ENCODE measurements at places on chromosomes 12 and 14.

DNA sequence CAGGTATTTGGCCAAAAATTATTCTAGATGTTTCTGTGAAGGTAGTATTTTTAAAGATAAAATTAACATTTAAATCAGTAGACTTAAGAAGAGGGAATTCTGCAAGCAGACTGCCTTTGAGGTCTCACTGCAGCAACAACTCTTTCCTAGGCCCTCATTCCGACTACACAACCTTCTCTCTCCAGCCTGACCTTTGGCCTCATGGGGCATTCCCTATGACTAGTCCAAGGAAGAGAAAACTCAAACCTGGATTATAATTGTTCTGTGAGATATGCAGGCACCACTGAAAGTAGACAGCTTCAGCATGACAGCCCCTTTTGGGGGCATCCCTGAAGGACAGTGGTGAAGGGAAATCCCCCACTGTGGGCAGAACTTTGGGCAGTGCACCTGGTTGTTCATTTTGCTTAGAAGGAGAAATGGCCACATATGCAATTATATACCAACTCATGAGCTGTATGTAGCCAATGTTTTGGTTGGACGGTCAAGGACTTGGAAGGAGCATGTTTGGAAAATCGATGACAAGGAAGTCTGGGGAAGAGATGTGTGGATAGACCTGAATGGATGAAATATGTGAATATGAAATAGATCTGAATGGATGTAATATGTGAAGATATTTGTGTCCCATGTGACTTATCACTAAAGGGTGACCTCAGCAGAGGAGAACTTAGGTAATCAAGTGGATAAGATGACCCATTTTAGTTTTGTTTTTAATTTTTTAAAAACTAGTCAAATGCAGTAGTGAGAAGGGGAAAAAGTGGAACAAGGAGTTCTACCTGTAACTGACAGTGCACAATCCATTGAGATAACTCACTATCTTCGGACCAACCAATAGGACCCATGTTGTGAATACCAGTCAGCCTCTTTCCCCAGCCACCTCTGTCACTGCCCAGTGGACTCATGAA lies 233.3 kb upstream of the FOXN3 start:
- no peak for DNase-seq

- no peak for DNase-seq
These were observed 46.0 kb upstream of the EVL start for GRCh38 chr14:100019156-100019744.

- DNase-seq: no peak
These were observed 53.0 kb downstream of the ETNK1 start for GRCh38 chr12:22677781-22678574.

DNA sequence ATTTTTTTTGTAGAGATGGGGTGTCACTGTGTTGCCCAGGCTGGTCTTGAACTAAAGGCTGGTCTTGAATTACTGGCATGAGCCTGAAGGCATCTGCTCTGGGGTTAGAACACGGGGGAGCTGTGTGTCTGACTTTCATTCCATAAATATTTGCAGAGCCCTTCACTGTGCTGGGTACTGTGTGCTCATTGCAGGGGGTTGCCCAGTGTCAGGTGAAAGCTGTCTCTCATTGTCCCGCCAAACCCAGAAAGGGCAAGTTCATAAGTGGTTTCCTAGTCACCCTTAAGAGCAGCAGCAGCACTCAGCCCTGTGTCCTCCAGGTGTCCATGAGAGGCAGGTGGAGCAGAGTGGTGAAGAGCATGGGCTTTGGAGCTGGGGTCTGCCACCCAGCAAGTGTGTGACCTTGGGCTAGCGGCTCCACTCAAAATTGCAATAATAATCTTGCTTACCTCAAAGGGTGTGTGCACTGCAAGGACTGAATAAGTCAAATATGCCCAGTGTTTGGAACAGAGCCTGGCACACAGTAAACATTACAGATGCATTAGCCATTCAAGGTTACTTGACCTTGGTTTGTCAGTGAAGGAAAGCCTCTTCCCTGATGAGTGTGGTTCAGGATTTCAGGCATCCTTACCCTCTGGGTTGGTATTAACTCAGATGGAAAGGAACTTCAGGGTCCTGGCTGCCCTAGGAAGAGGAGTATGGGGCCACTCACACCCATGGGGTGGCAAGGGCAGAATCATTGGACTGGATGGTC lies 4.4 kb upstream of the SMIM41 start:
- DNase-seq: no peak

DNA sequence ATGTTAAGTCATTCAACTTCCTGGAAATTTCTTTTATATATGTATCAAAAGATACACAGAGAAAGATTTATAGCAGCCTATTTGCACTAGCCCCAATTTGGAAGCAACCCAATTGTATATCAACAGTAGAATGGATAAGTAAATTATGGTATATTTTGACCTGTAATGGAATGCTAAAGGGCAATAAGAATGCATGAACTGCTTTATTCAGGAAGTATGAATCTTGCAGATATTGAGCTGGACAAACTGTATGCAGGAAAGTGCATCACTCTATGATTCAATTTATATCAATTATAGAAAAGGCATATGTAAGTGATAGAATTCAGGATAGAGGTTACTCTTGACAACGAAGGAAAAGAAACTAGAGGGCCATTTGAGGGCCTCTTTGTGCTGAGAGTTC lies 913.1 kb upstream of the FBXO33 start:
- DNase-seq: no peak

DNA sequence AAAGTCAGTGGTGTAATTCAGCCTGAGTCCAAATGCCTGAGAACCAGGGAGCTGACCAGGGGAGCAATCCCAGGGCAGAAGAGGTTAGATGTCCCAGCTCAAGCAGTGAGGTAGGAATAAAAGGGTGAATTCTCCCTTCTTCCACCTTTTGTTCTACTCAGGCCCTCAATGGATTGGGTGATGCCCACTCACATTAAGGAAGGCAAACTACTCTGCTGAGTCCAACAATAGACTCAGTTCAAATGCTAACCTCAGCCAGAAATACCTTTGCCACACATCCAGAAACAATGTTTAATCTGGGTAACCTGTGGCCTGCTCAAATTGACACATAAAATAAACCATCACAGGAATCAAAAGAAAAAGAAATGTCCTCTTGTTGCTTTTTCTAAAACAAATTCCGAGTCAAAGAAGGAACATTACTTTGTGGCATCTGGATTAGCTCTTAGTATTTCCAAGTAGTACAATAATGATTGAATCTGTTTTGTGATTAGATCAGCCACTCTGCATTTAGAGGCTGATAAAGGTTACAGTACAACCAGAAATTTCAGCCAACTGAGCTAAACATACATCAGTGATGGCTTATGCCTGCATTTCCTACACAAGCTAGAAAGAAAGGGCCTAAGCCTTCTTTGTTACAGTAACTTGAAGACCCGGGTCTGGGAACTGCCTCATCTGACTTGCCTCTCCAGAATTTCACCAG lies 43.6 kb upstream of the TRIM9 start:
- DNase-seq: no peak

- DNase-seq: peak; percentile 31
These were observed 106.6 kb downstream of the PRICKLE1 start for GRCh38 chr12:42482748-42483520.

DNA sequence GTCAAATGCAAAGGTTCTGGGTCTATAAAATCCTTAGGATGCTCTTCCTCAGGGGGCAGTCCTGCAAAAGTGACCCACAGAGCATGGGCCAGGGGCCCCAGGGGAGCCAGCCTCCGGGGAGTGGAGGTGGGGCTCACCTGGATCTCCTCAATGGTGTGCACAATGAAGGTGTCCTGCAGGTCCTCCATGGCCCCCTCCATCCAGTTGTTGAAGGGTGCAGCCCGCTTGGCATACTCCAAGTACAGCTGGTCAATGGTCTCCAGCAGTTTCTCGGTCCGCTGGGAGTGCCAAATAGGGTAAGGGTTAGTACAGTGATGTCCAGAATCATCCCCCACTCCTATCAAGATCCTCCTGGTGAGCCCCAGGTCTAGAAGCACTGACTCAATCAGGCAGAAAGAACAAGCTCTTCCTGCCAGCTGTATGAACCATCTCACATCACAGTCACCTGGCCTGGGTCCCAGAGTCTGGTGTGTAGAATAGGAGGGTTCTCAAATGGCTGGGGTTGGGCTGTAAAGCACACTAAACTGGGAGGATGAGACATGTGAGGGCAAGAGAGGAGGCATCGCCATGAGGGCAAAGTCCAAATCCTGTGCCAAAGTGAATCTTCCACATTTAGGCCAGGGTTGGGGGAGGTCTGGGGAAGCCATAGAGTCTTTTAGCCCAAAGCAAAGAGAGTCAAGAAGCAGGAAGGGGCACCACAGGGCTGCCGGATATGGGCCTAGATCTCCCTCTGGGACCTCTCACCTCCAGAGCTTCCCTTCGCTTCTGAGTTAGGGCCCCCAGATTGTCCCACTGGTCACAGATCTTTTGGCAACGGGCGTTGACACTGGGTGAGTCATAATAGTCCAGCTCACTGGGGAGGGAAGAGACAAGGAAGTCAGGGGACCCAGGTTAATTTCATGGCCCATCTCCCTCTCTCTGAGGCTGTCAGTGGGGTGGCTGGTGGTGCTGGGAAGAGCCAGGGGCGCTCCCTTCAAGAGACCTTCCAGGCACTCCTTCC lies 91.5 kb upstream of the ZFP36L1 start:
- no peak for DNase-seq

Measured in HS-27A (cell line).